Activated CD4-positive, alpha-beta T cell treated with anti-CD3 and anti-CD28 coated beads for 1 hour (primary cell): ENCODE measurements at places on chromosomes 4 and X.

GRCh38 chr4:15755321-15756155 is 22.6 kb upstream of the CD38 start:
- no peak for DNase-seq

DNA sequence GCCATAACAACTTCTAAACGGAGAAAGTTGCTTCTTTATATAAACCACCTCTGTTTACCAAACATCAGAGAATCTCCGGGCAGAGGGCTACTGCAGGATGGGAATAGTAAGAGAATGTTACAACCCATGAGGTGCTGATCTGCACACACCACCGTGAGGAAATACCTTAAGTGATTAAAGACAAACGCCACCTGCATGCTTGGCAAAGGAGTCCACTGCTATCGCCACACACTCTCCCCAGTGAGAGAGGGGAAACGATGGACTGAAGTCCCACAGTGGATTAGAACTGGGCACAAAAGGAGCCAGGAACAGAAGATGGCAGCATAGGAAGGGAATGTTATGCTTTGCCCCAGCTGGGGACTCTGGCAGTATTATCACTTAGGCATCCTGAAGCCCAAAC is 15.6 kb downstream of the MAML3 start:
- DNase-seq, result no peak

GRCh38 chrX:14939644-14940043 is 66.4 kb downstream of the MOSPD2 start:
- no peak for DNase-seq

- no peak for DNase-seq
These were observed 2.2 kb upstream of the NKX1-1 start for GRCh38 chr4:1408418-1408817.

- no peak for DNase-seq
These were observed 232.1 kb downstream of the CHM start for GRCh38 chrX:85815203-85815751.

GRCh38 chr4:53196882-53197771 is 168.7 kb downstream of the SCFD2 start:
- no peak for DNase-seq

- DNase-seq, result no peak
These were observed 47.7 kb upstream of the SYTL5 start for GRCh38 chrX:37958525-37959211.

GRCh38 chr4:113471146-113471860 is 290.2 kb downstream of the CAMK2D start:
- no peak for DNase-seq

GRCh38 chr4:177480795-177481194 is 38.6 kb upstream of the AGA start:
- DNase-seq, result no peak

- no peak for DNase-seq
These were observed 668.1 kb upstream of the CPEB2 start for GRCh38 chr4:14334166-14334565.

GRCh38 chr4:22637306-22637705 is 55.4 kb upstream of the GBA3 start:
- no peak for DNase-seq

GRCh38 chr4:122932763-122933162 is 10.4 kb upstream of the NUDT6 start:
- DNase-seq, result no peak

DNA sequence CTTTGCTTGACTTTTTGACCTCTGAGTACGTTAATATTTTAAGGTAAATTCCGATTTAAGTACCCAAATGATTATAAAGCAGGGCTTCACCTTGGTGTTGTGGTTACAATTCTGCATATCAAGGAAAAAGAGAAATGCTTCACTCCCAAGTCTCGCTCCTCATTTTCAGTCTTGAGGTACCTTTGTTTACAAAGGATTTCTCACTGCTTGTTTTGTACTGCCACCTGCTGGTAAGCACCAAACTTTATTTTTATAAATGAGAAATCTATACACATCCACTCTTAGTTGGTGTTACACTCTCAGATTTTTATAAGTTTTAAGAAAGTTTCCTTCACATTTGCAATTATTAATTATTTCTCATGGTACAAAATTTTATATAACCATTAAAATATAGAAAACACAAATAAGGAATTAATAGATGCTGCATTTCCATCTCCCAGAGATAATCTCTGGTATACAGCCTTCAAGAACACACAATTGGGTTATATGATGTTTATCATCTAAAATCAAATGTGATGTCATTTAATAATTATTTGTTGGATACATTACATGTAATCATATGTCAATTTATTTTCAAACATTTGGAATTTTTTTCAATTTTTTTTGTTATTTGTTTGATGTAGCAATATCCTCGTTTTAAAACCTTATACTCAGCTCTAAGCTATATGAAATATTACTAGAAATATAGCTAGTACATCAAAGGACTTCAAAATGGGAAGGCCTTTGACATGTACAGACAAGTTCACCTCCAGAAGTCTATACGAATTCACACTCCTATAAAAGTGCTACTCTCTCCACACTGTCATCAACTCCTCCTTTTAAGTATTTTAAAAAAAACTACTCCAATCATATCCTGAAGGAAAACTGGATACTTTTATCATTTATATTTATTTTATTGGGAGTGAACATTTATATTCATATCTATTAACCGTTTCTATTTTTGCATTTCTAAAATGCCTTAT is 179.9 kb downstream of the KCNIP4 start:
- DNase-seq, result no peak

GRCh38 chr4:183873409-183874185 is 31.5 kb upstream of the STOX2 start:
- no peak for DNase-seq

DNA sequence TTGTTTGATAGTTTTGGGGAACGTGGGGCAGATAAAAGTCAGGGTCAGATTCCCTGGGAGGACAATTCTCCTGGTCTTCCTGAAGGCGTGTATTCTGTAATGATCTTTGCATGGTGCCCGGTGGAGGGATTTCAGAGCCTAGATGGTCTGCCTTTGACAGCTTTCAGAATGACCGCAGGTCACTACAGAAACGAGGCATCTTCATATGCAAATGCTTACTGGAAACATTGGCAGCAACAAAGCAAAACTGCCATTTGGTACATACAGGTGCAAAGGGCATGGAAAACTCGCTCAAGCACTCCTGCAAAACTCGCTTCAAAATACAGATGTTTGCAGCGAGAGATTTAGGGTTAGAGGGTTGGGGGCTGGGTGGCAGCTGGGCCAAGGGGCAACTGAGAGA is 8.8 kb downstream of the C4orf50 start:
- DNase-seq, result no peak

GRCh38 chrX:127708155-127708554 is 344.0 kb downstream of the ACTRT1 start:
- DNase-seq, result no peak

- no peak for DNase-seq
These were observed 260.9 kb upstream of the RPS6KA3 start for GRCh38 chrX:20527558-20528011.

DNA sequence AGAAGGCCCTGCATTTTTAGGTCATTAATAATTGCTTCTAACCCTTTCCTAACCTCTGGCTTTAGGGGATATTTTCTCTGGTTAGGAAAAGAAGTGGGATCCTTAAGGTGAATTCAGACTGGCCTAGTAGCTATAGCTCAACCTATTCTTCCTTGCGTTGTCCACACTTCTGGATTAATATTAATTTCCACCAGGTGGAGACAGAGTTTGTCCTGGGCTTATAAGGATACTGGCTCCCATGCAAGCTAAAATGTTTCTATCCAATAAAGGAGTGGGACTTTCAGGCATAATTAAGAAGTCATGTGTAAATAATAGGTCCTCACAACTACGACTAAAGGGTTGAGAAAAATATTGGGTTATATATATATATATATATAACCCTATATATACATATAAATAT is 860.0 kb upstream of the POU3F4 start:
- no peak for DNase-seq

DNA sequence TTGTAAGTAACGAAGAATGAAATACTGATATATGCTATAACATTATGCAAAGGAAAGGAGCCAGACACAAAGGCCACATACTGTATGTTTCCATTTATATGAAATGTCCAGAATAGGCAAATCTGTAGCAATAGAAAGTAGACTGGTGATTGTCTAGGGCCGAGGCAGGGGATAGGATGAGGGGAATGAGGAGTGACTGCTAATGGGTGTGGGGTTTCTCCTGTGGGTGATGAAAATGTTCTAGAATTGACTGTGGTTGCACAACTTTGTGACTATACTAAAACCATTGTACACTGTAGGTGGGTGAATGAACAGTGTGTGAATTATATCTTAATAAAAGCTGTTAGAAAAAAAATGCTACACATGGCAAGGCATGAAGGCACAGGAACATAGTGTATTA is 19.9 kb upstream of the SUPT20HL1 start:
- DNase-seq, result no peak

GRCh38 chr4:186932631-186933187 is 209.1 kb upstream of the FAT1 start:
- DNase-seq, result no peak

DNA sequence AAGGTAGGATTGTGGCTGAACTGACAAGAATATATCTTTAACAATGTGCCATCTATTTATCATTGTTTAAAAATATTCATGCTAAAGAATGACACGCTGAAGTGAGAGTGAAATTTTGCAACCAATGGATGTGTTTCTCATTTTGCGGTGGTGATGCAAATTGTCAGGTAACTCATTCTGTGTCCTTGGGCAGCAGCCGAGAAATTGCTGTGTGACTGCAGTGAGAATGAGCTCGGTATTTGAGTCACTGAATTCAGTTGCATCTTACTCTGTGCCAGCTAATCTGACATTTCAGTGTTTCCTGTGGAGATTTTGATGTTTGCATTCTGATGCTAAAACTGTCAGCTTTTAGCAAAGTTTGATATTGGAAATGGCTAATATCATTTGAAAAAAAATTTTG is 28.1 kb downstream of the MCUB start:
- DNase-seq, result no peak

- DNase-seq, result no peak
These were observed 6.2 kb upstream of the FAT1 start for GRCh38 chr4:186729856-186730255.

GRCh38 chrX:10010686-10011085 is 43.5 kb downstream of the CLDN34 start:
- no peak for DNase-seq

- no peak for DNase-seq
These were observed 1084.2 kb upstream of the TENM3 start for GRCh38 chr4:181158971-181159370.

GRCh38 chrX:861921-862320 is 231.3 kb downstream of the SHOX start:
- no peak for DNase-seq

DNA sequence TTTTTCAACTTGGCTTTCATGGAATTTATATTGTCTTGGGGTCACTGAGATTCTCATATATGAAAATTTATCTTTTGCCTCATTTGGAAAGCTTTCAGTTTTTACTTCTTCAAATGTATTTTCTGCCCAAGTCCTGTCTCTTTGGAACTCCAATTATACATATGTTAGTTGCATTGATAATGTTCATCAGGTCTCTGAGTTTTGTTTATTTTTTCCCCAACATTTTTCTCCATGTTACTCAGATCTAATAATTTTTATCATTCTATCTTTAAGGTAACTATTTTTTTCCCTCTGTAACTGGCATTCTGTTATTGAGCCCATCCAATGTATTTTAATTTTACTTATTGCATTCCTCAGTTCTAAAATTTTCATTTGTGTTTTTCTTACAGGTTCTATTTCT is 10.7 kb upstream of the TRO start:
- no peak for DNase-seq

DNA sequence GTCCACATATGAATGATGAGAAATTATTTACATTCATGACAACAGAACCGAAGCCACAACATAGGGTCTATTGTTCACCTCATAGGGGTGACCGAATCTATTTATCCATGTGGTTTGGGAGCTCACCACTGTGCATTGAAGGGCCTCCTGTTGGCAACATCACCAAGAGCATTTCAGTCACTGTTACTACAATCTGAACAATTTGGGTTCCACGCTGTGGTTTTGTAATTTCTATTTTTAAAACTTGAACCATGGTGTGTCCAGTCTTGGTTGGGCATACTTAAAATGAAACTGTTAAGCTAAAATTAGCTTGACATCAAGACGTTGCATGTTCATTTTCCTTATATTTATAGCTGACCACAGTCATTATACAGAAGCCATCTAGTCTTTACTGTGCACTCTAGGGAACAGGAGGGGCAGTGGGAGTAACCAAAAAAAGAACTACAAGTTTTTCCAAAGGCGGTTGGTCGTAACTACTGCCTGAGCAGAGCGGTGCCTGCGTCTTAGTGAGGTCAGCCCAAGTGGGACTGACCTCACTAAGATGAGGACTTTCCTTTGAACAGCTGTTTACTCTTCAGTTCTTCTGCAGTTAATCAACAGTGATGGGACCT is 192.1 kb downstream of the SPRY1 start:
- no peak for DNase-seq

DNA sequence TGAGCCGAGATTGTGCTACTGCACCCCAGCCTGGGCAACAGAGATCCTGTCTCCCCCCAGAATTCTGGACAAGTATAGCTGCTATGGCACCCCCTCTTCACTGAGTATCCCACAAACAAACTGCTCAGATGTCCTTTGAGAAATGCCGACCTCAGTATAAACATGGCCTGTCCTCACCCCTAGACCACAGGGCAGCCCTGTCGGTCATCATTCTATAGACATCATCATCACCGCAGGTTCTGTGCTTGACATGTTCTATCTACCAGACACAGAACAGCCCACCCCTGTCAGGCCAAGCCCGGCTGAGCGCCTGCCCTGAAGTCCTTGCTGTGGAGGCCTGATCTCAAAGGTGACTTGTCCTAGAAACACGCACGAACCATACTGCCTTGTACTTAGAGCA is 232.9 kb downstream of the DHRSX start:
- no peak for DNase-seq

- no peak for DNase-seq
These were observed 15.7 kb downstream of the STBD1 start for GRCh38 chr4:76322236-76322635.

DNA sequence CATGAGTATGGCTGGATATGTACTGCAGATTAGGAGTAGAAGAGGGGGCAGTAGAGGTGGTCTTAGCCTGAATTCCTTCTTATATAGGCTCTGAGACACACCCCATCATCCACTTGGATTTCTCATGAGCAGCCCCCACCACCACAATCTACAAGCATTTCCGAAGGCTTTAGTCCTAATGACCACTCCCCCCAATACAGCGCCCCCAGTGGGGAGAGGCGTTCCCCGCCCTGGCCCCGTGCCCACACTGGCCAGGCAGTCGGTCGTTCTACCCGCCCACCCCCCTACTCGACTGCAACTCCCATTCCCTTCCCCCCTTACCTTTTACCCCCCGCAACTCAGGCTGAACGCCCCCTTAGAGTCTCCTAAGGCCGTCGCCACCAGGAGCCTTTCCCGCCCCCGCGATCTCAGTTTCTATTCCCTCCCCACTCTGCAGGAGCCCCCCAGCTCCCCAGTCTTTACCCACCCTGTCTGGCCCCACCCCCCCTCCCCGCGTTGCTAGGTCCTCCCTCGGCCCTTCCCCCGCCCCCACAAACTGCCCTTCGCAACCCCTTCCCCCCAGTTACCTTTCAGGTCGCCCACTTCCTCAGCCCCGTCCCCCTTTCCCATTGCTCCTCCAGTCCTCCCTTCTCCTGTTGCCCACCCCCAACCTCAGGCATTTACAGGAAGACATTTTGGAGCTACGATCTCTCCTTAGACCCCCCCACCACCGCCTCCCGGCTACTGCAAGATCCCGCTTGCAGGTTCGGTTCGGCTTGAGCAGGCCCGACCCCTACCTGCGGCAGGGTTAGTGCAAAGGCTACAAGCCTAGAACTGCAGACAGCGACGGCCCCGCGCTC is 468 bp downstream of the ZMYM3 start:
- no peak for DNase-seq
